Thoracic aorta (tissue), 2 donors: ENCODE measurements at places on chromosomes 11 and 22. TPM values are rescaled to one million over a fixed set of nuclear protein-coding genes. Genes with fewer than 3 reads are reported as not detected.

Gene TENM4
- 13.3 TPM for total RNA-seq

Gene GLYAT
- total RNA-seq, result not detected

Gene COPB1
- 111 TPM for total RNA-seq

DNA sequence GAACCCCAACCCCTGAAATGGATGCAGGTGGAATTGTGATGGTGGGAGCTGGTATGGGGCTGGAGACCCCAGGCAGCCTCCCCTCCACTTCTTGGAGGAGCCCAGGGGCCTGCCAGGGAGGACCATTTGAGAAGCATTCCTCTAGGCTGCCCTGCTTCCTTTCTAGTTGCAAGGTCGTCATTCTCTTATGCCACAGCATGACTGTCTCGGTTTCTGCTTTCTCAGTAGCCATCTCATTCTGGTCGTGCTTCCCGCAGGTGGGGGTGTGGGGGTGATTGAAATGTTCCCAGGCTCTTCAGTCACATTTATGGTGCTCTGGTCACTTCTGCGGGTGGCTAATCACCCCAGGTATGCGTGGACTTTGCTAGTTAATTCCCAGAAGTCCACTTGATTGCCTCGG, 223.7 kb upstream of the TBCEL start:
- DNase-seq, result no peak

DNA sequence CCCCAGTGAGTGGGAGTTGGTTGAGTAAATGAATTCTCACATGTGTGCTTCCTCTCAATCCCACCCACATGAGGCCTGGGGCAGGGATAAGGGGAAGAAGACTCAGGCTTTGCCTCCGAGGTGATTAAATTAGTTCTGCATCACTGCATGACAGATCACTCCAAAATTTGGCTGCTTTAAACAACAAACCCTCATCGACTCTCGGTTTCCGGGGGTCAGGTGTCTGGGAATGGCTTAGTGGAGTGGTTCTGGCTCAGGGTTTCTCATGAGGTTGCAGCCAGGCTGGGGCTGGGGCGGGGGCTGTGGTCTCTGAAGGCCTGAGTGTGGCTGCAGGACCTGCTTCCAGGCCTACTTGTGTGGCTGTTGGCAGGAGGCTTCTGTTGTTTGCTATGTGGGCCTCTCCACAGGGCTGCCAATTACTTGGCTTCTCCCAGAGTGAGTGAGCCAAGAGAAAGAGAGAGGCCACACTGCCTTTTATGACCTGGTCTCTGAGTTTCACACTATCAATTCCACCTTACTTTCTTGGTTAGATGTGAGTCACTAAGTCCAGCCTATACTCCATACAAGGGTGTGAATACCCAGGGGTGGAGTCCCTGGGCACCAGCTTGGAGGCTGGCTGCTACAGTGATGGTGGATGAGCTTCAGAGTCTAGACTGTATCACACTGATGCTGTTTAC, 15.9 kb downstream of the MOGAT2 start:
- DNase-seq, result no peak

Gene SAA2
- total RNA-seq, result 2.5 TPM

Gene SLC22A6
- not detected for total RNA-seq

- no peak for DNase-seq
Measured at GRCh38 chr11:88489030-88489429, 151.5 kb upstream of the CTSC start.

- no peak for DNase-seq
Measured at GRCh38 chr11:58490827-58491226, 17.1 kb downstream of the OR5B21 start.

Gene OR52B6
- total RNA-seq, result not detected

- DNase-seq, result no peak
Measured at GRCh38 chr11:134334796-134335571, 3.2 kb downstream of the GLB1L2 start.

GRCh38 chr11:36093548-36093947, 149.7 kb downstream of the LDLRAD3 start:
- no peak for DNase-seq

Gene KRTAP5-7
- total RNA-seq, result not detected

DNA sequence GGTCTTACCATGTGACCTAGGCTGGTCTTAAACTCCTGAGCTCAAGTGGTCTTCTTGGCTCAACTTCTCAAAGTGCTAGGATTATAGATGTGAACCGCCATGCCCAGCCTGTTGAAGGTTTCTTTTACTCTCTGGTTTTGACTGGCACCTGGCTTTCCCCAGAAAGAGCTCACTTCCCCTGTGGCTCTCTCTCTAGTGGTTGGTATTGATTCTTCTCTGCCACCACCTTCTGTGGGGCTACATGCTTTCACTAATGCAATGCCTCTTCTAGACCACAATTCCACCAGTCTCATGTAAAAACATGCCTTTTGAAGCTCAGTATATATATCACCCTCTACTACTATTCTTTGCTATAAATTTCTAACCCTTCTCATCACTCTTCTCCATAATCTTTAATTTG, 67.2 kb downstream of the CCDC83 start:
- DNase-seq, result no peak

Gene SYCE3
- total RNA-seq, result not detected

DNA sequence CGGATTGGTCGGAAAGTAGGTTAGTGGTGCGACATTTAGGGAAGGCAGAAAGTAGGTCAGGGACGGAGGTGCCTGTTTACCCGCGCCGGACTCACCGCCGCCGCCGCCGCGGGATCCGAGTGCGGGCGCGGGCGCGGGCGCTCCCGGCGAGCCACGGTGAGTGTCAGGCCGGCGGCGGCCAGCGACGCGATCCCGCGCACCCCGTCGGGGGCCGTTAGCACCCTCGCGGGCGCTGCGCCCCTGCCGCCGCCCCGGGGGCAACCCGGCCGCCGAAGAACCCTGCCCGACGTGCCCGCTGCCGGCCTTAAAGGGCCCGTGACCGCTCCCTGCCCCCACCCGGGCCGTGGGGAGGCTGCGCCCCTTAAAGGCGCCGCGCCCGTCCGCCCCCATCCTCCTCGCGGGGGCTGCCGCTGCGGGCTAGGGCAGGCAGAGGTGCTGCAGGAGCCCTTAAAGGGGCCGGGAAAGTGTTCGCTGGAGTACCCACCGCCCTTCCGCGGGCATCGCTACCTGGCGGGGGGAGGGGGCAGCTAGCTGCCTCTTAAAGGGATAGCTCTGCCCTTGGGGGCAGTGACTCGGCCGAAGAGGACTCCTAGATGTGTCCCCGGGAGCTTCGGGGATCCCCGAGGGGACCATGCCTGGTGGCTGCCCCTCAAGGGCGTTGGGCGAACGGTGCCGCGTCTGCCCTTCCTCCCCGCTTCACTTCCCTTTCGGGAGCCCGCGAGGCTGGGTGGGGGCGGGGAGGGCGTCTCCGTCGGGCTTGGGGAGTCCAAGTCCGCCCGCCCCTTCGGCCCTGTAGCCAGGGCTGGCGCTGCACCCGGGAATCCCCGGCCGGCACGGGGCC, at the start of gene BMAL1:
Gene BMAL1, plus strand, starts transcription at position 23 of the 841 bp plus-strand sequence. CDS start 76,519 bp downstream, outside the sequence.
- DNase-seq, result no peak

Gene EIF3L
- 224 TPM for total RNA-seq

- no peak for DNase-seq
Measured at GRCh38 chr22:18035751-18036150, 11.4 kb upstream of the MICAL3 start.

Gene MRGPRD
- 5.0 TPM for total RNA-seq

DNA sequence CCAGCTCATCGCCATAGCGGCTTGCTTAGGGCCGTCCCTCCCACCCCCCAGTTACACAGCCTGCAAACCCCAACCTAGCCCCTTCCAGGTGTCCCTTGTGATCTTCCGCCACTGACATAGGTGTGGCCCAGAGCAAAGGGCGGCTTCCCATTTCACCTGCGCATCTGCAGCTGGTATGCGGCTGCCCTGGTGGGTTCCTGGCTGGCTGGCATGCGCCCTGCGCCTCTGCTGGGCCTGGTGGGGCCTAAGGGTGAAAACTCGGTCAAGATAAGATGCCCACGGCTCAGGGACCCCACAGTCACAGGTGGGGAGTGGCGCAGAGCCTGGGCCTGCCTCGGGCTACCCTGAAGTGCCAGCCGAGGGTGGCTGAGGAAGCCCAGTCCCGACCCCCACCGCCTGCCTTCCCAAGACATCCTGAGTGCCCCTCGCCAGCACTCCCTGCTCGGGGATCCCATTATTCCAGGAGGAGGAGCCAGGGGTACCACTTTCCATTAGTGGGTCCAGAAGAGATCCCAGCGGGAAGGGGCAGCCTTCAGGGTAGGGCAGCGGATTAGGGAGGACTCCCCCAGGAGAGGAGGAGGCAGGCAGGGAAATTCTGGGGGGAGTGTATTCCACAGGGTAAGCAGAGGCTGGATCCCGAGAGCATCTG, 36.9 kb upstream of the KCNQ1OT1 start:
- no peak for DNase-seq

Gene C11orf97
- not detected for total RNA-seq

Gene LGALS12
- 0.54 TPM for total RNA-seq

DNA sequence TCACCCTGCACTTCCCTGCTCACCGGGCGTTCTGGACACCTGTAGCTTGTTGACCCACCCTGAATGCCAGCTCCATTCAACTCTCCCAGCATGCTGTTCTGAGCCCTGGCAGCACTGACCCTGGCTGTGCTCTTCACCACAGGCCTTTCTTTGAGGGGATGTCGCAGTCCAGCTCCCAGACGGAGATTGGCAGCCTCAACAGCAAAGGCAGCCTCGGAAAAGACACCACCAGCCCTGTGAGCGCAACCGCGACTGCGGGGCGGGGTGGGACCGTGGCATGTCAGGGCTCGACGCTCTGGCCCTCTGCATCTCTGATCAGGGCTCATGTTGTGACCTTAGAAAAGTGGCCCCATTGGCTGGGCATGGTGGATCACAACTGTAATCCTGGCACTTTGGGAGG, 47.4 kb upstream of the RAB1B start:
- DNase-seq, result no peak

DNA sequence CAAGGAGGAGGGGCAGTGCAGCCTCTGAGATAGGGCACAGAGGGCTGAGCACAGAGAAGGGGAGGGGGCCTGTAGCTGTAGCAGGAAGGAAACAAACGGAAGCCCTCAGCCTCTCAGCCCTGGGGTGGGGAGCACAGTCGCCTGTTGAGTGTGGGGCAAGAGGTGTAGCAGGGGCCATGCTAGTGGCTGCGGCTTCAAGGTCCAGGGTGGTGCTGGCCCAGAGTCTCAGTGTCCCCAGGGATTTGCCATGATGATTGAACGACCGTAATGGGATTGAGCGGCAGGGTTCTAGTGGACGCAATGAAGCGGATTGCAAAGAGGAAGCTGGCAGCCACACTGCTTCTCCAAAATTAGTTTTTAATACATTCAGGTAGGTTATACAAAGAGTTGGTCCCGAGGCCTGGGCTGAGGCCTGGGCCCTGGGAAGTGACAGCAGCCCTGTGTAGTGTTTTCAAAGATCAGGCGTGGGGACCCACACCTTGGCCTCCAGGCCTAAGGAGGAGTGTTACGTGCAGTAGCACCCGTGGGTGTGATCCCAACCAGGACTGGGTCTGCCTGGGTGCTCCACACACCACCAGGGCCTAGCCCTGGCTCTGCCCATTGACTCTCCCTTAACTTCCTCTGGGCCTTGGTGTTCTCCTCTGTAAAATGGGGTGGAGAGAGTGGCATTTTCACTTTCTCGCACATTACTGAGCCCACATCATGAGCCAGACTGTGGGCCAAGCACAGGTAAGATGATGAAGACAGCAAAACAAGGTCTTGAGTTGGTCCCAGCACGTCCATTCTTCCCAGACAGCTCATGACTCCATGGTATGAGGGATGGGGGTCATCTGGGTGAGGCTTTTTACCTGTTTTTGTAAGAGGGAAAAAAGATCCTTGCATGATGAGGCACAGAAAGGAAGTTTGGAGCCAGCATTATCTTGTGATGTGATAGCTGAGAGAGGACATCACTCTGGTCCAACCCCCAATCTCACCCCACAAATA, 13.1 kb downstream of the LRRC32 start:
- DNase-seq, result no peak

Gene RBFOX2
- 117 TPM for total RNA-seq

Gene TBX1
- 8.0 TPM for total RNA-seq

Gene C11orf21
- total RNA-seq, result 1.1 TPM

GRCh38 chr11:9754010-9754471, 90.2 kb downstream of the SWAP70 start:
- no peak for DNase-seq

Gene CHRM4
- 1.8 TPM for total RNA-seq
